A375 (cell line): ENCODE measurements at places on chromosomes 7 and 10. TPM values are rescaled to one million over a fixed set of nuclear protein-coding genes. Genes with fewer than 3 reads are reported as not detected.

CFAP46 gene
- total RNA-seq: not detected in 2 replicates

TMEM270 gene
- 0.93 TPM in 1 of 2 replicates, not detected in the other for total RNA-seq

AKR1C8 gene
- 0.21 TPM in 1 of 2 replicates, not detected in the other for total RNA-seq

SLC18A3 gene
- not detected in 2 replicates for total RNA-seq

GOLGA7B gene
- 3.4 and 3.5 TPM in 2 replicates for total RNA-seq

KIAA1549 gene
- total RNA-seq: 3.6 and 5.0 TPM in 2 replicates

ENKUR gene
- 0.15 and 0.45 TPM in 2 replicates for total RNA-seq

ZNRF2 gene
- total RNA-seq: 7.0 and 12.3 TPM in 2 replicates

SPDYE2B gene
- total RNA-seq: not detected in 2 replicates

ACHE gene
- total RNA-seq: 0.29 TPM in 1 of 2 replicates, not detected in the other

TNS3 gene
- total RNA-seq: 31.9 and 32.0 TPM in 2 replicates

GNAT3 gene
- not detected in 2 replicates for total RNA-seq

EVX1 gene
- not detected in 2 replicates for total RNA-seq

ADIRF gene
- 0.56 and 0.64 TPM in 2 replicates for total RNA-seq

TRIM73 gene
- 1.7 and 3.9 TPM in 2 replicates for total RNA-seq

REPIN1 gene
- total RNA-seq: 86.5 and 91.9 TPM in 2 replicates

CFAP43 gene
- total RNA-seq: 0.19 and 0.37 TPM in 2 replicates

WEE2 gene
- not detected in 2 replicates for total RNA-seq

PAPOLB gene
- not detected in 2 replicates for total RNA-seq

CYP3A7 gene
- total RNA-seq: not detected in 2 replicates

PAPSS2 gene
- 18.9 and 19.0 TPM in 2 replicates for total RNA-seq

LIPK gene
- not detected in 2 replicates for total RNA-seq

CALHM1 gene
- not detected in 2 replicates for total RNA-seq
